ENCODE measurements at places on chromosomes 7 and 10. TPM values are rescaled to one million over a fixed set of nuclear protein-coding genes. Genes with fewer than 3 reads are reported as not detected.

GRCh38 chr10:103188853-103189252 is 4.2 kb downstream of the NT5C2 start:
- no peak for ATAC-seq

- no peak for ATAC-seq
Measured at GRCh38 chr10:25633542-25633941, 300.5 kb upstream of the MYO3A start.

- no peak for ATAC-seq
Measured at GRCh38 chr7:108492742-108493141, 33.2 kb downstream of the PNPLA8 start.

DNA sequence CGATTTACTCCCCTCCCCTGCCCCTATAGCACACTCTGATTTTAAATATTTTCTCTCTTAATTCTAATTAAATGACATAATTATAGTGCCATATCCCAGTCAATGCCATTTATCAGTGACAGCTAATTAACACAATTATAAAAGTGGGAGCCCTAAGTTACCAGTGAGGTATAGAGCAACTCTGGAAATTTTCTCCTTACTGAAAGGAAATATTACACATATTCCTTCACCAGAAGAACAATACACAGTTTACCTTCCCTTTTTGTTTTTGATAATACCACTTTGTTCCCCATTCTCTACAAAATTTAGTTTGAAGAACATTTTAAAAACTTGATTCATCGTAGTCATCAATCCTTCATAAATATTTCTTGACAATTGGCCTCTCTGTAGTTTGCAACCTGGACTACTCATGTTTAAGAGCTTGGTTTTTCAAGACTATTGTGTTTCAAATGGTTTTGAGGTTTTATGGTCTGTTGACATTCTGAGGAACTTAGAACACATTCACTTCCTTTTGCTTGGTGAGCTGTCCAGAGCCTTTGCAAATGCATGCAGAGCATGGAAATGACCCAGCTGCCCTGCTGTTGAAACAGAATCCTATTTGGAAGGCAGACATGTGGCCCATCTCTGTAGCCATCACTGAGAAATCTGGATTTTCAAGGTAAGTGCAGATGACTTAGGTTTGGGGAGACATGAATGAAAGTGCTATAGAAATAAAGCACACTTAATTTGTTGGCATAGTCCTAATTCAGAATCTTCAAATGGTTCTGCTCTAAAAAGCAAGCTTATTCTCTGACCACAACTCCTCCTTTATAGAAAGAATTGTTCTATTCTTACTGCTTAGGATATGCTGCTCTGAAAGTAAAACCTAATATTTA is at the start of gene GPR141:
Gene GPR141, plus strand, starts transcription at position 521 of the 875 bp plus-strand sequence. CDS start 56,628 bp downstream, outside the sequence.
- no peak for ATAC-seq

GRCh38 chr7:149569726-149570422 is 72.3 kb upstream of the ZNF746 start:
- ATAC-seq, result no peak

- ATAC-seq, result peak; percentile 75
Measured at GRCh38 chr7:73521636-73522104, 423 bp downstream of the BAZ1B start.

DNA sequence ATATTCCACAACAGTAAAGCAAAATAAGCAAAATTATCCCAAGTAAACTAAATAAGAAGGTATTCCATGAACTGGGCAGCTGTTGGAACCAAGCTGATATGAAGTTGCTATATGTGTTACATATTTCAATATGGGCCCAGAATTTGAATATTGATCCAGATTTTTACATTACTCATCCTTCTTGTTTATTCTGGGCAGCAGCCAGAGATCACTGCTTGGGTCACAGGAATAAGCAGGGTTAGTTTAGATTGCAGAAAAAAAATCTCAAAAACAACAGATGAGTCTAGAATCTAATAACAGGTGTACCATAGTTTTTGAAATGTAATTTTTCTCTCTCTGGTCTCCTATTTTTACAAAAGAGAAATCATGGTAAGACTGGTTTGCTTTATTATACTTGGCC is 171.5 kb upstream of the NAMPT start:
- ATAC-seq, result no peak

DNA sequence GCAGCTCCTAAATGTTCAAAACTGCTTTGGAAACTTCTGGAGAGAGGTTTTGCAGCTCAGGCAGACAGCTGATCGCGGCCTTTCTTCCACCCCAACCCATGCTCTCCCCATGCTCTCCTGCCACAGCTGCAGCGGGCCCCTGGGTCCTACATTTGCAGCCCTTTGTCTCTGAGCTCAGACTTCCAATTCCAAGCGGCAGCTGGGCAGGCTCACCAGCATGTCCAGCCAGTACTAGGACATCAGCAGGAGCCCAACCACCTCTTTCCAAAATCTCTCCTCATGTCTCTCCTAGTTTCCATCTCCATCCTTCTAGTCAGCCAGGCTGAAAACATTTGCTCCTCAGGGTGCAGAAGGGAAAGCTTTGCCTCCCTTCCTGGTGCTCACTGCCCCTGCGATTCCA is 6.0 kb downstream of the LEP start:
- ATAC-seq, result no peak

DNA sequence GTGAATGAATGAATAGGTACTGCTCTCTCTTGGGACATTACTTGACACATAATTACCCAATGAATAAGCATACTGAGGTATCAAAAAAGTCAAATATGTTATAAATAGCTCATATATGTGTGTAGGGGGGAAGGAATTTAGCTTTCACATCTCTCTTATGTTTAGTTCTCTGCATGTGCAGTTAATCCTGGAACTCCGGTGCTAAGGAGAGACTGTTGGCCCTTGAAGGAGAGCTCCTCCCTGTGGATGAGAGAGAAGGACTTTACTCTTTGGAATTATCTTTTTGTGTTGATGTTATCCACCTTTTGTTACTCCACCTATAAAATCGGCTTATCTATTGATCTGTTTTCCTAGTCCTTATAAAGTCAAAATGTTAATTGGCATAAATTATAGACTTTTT is 1.2 kb downstream of the CFTR start:
- no peak for ATAC-seq

DNA sequence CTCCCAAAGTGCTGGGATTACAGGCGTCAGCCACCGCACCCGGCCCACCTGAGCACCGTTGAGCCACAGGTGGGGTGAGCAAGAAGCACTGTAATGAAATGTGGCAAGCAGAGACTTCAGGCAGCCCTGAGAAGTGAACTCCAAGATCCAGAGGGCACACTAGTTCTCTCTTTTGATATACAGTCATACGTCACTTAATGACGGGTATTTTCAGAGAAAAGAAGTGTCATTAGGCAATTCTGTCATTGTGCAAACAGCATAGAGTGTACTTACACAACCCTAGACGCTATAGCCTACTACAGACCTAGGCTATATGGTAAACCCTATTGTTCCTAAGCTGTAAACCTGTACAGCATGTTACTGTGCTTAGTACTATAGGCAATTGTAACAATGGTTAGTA is 7.9 kb downstream of the PANK1 start:
- ATAC-seq, result no peak

DNA sequence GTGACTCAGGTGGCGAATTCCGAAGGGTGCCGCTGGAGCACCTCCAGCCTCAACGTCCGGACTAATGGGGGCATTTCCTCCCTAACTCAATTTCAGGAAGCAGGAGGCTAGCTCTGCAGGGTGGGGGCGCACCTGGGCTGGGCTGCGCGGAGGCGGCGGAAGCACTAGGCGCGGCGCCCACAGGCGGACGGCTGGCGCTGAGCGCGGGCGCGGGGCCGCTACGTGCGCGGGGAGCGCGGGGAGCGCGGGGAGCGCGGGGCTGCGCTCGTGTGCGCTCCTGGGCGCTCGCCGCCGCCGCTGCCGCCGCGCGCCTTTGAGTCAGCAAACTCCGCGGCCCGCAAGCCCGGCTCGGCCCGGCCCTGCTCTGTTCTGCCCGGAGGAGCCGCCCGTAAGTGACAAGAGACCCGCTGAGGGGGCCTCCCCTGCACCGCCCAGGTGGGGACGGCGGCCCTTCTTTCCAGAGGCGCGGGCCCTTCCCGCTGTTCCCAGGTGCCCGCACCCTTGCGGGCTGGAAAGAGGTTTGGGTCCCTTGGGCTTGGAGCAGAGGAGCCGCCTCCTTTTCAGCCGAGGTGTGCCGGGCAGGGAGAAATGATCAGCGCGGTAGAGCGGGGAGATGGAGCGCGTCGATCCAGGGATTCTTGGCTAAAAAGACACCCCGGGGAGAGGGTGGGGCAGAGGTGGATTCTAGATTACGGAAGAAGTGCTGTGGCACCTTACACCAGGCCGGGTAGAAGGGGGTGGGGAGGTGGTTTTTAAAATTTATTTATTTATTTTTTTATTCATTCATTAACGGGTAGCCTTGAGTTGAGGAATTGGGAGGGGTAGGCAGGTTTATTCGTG is at the start of gene SNX10:
Gene SNX10, plus strand, starts transcription at position 164 of the 840 bp plus-strand sequence. CDS start 54,581 bp downstream, outside the sequence.
- peak; percentile 48 for ATAC-seq

DNA sequence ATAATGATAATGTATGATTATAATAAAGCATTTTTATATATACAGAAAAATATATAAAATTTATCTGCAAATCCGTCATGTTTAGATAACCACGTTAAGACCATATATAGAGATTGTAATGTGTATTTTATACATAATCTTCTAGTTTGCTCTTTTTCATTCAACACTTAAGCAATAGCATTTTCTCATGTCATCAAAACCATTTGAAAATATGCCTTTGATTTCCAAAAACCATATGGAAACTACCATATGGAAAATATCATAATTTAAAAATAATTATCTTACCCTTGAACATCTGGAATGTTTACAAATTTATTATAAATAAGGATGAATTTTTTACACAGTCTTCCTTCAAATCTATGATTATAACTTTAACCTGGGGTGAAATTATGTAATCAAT is 250.4 kb upstream of the NPSR1 start:
- no peak for ATAC-seq

DNA sequence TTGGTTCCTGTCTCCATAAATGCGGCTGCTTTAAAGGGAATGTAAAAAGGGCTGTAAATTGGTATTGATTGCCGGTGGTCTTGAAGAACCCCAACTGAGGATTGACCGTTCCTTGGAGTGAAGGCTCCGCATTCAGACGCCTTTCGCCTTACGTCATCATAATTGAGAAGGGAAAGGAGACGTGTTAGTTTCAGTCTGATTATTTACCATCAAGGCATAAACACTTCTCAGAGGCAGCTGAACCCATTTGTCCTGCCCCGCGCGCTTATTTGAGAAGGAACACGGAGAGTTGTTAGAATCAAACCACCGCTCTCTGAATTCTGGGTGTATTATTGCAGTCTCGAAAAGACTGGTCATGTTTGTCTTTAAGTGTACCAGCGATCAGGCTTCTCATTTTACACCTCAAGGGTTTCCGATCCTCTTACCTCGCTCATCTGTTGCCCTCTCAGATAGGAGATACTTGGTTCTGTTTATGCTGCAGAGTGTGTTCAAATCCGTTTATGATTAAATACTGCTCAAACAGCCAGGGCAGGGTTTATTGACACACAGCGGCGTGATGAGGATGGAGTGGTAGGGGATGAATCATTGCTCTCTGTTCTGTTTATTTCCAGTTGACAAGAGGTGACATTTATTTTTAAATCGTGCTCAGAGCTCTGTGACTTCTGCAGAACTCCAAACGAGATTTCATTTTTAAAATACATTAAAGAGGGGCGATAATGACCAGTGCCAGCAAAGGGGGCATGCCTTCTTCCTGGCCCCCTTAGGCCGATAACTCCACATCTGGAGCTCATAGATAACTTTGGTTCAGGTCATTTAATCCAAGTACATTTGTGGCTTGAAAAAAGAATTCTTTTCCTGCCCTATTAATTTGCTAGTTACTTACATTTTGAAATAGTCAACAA is 30.4 kb downstream of the FOXK1 start:
- ATAC-seq, result no peak

The HYAL4 gene
- total RNA-seq, result not detected

The GHRHR gene
- total RNA-seq, result not detected

The FKBP9 gene
- total RNA-seq, result 94.8 TPM

The ACBD7 gene
- total RNA-seq, result not detected

The ETV1 gene
- total RNA-seq, result 4.2 TPM

The DPP6 gene
- 14.3 TPM for total RNA-seq

The CYP2E1 gene
- total RNA-seq, result 2.4 TPM

The TMEM176B gene
- total RNA-seq, result 45.9 TPM

The EN2 gene
- total RNA-seq, result not detected

Data from gastroesophageal sphincter (tissue), 4 donors.